ENCODE measurements at places on chromosomes 16 and 17.

DNA sequence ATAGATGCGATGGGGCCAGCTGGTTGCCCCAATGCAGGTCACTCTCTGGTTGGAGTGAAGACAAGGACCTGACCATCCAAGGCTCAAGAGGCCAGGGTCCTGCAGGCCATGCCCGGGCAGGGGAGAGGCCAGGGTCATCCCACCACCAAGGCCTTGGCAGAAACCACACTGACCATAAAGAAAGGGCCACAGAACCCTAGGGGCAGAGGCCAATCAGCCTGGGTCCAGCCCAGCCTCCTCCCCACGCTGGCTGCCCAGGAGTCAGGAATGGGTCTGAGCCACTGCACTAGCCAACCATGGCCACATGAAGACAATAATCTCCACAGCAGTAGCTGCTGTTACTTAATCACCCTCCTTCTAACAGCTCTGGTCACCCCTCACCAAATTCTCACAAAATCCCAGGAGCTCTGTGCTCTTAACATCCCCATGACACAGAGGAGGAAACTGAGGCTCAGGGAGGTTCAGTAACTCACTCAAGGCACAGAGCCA is 10.2 kb upstream of the BCAR1 start:
- DNase-seq = no peak

- DNase-seq = no peak
Observed at GRCh38 chr17:31378638-31379037, 12.8 kb upstream of the RAB11FIP4 start.

GRCh38 chr17:75271955-75272847 is 1.2 kb upstream of the MIF4GD start:
- no peak for DNase-seq

GRCh38 chr17:13917634-13918033 is 151.7 kb upstream of the COX10 start:
- DNase-seq = no peak

DNA sequence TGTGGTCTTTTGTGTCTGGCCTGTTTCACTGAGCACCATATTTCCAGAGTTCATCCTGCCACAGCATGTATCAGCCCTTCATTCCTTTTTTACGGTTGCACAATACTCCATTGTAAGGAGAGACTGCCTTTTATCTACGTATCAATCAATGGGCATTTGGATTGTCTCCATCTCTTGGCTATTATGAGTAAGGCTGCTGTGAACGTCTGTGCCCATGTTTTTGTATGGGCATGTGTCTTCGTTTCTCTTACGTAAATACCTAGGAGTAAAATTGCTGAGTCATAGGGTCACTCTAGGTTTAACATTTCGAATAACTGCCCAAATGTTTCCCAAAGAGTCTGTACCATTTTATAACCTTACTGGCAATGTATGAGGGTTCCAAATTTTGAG is 202.8 kb upstream of the FOXF1 start:
- DNase-seq = no peak
